ENCODE measurements at places on chromosomes 7 and 10.

GRCh38 chr7:124681946-124682345 lies 83.6 kb downstream of the GPR37 start:
- DNase-seq: no peak

DNA sequence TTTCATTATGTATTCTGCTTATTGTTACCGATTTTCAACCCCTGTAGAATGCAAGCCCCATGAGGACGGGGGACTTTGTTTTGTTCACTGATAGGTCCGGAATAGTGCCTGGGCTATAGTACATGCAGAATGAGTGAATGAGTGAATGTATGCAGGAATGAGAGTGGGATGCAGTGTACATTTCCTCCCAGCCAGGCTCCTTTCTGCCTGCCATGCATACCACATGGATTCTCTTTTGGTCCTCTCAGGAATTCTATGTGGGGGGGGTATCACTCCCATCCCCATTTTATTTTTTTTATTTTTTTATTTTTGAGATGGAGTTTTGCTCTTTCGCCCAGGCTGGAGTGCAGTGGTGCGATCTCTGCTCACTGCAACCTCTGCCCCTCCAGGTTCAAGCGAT lies 16.7 kb downstream of the TRIM56 start:
- no peak for DNase-seq

- no peak for DNase-seq
These were observed 330.6 kb downstream of the CCSER2 start for GRCh38 chr10:84659027-84659426.

DNA sequence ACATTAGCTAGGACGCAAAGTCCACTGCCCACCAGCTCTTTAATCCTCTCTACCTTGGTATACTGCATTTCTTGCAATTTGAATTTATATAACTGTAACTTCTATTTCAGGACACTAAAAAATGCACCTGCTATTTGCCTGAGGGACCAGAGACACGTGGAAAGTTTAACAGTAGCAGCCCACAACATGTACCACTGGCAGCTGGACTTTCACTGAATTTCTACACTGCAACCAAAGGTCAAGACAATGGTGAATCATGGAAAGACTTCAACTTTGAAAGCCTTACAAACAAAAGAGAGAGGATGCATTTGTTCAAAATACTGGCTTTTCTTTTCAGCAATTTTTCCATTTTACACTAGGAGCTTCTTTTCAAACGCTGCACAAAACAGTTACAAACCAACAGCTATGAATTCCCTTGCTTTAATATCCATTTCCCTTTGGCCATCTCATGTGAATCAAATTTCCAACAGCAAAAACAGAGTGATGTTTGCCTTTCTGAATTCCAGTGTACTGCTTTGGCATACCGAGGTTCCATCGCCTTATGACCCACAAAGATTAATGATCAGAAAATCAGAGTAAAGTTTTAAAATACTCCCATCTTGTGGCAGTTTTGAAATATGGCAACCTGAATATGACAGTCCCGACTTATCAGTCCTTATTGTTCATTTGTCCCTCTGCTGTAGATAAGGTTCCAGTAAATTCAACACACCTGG lies 29.9 kb upstream of the HNRNPH3 start:
- DNase-seq: no peak

DNA sequence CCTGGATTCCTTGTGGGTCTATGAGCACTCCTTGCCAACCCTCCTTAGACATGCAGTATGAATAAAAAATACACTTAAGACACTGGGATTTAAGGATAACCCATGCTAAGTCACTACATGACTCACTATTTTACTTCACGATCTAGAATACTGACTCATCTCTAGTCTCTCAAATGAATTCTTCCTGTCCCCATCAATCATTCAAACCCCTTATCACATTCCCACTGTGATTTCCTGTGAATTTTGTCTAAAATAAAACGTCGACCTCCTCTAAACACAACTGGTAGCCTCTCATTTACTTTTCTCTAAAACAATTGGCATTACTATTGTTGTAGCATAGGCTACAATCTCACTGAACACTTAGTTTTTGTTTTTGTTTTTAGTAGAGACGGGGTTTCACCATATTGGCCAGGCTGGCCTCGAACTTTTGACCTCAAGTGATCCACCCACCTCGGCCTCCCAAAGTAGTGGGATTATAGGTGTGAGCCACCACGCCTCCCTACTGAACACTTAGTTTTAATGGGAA lies 3.9 kb upstream of the IQUB start:
- no peak for DNase-seq

DNA sequence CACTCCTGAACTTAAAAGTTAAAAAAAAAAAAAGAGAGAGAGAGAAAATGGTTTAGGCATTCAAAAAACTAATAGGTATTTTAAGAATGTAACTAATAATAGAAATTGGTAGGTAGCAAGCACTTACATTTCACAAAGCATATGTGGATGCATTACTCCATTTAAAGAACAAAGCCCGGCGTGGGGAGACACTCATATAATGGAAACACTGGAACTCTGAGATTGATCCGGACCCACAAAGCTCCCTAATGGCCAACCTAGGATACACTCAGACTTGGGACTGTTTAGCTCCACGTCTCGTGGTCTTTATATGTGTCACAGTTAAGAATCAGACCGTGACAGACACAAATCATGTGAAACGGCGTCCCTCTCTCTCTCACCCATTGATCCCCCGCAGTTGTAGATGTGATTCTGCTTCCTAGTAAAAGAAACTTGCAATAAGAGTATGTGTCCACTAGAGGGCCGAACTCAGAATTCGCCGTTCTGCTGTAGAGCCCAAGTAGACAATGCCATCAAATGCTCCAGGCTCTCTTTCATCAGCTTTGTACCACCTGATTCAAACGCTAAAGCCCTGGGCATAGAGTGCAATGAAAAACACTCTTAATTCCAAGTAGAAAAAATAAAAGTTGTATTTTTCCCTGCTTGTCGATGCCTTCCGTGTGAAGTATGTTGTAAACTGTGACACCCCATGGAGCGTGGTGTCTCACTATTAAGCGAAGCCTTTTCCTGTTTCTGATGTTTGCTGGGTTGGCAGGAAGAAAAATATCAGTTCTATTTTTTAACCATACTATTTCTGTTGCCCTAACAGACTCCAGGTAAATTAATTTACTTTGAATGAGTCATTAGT lies 429.0 kb upstream of the MTPN start:
- DNase-seq: peak; percentile 33

DNA sequence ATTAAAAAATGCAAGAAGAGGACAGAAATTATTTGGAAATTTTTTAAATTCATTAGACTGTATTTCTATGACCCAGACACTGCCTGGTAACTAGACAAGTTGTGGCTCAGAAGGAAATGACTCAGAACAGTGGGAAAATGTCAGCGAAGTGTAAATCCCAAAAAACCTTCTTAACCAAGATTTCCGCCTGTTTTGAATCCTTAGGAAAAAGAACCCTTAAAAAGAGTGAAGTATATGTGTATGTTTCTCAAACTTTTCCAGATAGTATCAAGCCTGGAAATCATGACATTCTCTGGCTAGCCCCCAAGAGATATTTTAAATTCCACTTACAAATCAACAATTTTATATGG lies 42.7 kb upstream of the PLXNA4 start:
- DNase-seq: no peak

DNA sequence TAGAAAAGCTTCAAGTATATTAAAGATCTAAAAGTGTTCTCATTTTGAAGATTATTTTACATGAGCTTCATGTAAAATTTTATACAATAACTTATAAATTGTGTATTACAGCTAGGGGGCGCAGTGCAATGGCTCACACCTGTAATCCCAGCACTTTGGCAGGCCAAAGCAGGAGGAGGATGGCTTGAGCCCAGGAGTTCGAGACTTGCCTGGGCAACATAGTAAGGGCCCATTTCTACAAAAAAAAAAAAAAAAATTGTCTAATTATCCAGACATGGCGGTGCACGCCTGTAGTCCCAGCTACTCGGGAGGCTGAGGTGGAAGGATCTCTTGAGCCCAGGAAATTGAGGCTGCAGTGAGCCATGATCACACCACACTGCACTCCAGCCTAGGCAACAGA lies 16.6 kb downstream of the ACBD5 start:
- DNase-seq: no peak

DNA sequence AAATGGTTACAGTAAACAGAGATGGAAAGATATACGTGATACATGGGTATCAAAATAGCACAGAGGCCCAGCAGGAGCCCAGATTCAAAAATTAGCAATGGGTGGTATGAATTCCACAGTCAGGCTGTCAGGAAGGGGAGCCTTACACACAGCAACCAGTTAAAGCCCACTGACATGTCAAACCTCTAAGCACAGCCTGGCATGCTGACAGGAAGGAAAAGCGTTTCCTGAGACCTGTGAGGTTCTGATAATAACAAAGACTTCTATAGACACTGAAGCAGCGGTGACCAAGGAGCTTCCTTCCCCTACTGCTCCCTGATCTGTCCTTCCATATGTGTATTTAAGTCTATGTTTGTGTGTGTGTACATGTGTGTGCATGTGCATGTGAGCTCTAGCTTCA lies 89.9 kb downstream of the PHYHIPL start:
- DNase-seq: no peak

DNA sequence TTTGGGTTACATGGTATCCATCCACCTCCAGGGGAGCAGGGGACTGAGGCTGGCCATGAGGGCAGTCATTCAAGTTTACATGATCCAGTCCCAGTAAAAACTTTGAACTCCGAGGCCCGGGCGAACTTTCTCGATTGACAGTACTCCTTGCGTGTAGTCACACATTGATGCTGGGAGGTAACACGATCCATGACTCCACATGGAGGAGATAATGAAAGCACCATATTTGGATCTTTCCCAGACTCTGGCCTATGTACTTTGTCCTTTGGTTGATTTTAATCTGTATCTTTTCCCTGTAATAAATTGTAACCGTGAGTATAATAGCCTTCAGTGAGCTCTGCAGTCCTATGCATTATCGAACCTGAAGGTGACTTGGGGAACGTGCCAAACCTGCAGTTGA lies 401.6 kb downstream of the KCNMA1 start:
- no peak for DNase-seq

DNA sequence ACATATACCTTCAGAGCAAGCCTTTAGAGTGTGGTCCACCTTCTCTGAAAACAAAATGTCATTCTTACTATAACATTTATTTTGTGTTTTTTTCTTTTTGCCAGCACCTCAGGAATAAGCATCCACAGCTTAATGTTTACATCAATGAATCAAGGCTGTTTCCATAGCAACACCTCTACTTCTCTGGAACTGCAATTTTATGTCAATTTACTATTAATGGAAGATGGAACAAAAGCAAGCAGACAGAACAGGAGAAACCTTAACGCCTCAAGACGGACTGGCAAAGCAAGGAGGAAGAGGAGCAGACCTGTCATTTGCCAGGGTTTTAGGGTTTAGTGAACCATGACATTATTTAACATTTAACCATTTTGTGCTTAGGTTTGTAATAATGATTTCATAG lies 63.1 kb downstream of the PRR15 start:
- no peak for DNase-seq

DNA sequence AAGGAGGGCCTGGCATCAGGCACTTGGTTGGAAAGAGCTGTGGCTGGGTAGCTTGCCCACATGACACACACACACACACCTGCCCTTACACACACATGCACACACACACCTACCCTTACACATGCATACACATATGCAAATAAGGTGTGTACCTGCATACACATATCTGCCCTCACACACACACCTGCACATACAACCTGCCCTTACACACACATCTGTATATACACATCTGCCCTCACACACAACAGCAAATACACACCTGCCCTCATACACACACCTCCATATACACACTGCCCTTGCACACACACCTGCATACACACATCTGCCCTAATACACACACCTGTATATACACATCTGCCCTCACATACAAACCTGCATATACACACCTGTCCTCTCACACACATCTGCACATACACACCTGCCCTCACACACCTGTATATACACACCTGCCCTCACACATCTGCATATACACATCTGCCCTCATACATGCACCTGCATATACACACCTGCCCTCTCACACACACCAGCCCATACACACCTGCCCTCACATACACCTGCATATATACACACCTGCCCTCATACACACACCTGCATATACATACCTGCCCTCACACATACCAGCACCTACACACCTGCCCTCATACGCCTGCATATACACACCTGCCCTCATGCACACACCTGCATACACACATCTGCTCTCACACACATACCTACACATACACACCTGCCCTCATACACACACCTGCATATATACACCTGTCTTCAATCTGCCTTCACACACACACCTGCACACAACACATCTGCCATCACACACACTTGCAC lies 82.9 kb downstream of the GRID1 start:
- DNase-seq: no peak

DNA sequence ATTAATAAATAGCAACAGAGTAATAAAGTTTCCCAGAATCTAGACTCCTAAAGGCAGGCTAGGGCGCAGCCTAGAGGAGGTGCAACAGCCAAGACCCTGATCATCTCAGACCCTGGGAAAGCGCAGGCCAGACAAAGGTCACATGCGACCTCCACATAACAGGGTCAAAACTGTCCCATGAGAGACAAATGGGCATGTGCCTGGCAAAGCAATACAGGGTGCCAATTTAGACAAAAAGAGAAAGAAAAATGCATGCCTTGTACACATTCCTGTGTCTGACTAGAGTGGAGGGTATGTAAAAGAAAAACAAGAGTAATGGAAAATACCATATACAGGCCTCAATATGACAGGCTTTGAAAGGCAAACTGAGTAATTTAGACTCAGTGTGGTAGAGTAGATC lies 22.2 kb downstream of the MPP7 start:
- DNase-seq: no peak

- DNase-seq: no peak
These were observed 168.6 kb downstream of the PRKCQ start for GRCh38 chr10:6411436-6411835.

DNA sequence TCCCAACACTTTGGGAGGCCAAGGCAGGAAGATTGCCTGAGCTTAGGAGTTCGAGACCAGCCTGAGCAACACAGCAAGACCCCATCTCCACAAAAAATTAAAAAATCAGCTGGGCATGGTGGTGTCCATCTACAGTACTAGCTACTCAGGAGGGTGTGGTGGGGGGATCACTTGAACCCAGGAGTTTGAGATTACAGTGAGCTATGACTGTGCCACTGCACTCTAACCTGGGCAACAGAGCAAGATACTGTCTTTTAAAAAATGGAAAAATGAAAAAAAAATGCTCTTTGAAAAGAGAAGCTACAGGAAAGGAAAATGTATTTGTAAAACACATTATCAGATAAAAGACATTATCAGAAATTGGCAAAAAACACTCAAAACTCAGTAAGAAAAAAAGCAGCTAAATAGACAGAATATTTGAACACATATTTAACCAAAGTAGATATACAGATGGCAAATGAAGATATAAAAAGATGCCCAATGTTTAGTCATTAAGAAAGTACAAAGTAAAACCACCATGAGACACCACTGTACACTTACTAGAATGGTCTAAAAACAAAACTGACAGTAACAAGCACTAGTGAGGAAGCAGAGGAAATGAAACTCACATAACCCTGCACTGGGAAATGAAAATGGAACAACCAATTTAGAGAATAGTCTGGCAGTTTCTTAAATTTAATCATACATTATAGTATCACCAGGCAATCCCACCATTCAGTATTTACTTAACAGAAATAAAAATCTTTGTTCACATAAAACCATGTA lies 40.5 kb downstream of the NRBF2 start:
- DNase-seq: no peak
